Caco-2 (cell line): ENCODE measurements at places on chromosomes 16 and 17. TPM values are rescaled to one million over a fixed set of nuclear protein-coding genes. Genes with fewer than 3 reads are reported as not detected.

GRCh38 chr17:17445925-17446665, 30.7 kb upstream of the MED9 start:
- DNase-seq = peak; percentile 84

The KRT40 gene
- total RNA-seq = not detected in 2 replicates

The CLEC19A gene
- total RNA-seq = not detected in 2 replicates

- no peak for DNase-seq
Measured at GRCh38 chr16:2285731-2286191, 17.8 kb upstream of the RNPS1 start.

DNA sequence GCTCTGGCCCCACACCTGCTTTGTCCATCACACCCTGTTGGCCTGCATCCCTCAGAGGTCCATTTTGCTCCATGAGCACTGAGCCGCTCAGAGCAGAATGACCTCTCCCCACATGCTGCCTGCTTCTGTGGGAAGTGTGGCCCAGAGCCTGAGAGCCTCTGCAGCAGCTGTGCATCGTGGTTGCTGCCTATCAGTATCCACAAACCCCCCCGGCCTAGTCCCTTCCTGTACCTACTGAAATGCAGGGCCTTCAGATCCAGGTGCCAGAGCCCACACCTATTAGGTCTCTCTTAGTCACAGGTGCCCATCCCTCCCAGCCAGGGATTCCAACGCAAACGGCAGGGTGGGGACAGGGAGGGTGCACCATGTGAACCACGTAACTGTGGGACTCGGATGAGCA, 16.6 kb upstream of the TRPV3 start:
- DNase-seq = no peak
